Thyroid gland (tissue), 4 donors: ENCODE measurements at places on chromosomes 5 and 9. TPM values are rescaled to one million over a fixed set of nuclear protein-coding genes. Genes with fewer than 3 reads are reported as not detected.

The NRARP gene
- total RNA-seq: 10.2 TPM

The SLC9A3 gene
- total RNA-seq: 7.9 TPM

The XPA gene
- 34.6 TPM for total RNA-seq

The IFNA13 gene
- not detected for total RNA-seq

The PPP3R2 gene
- total RNA-seq: not detected

The KIF24 gene
- total RNA-seq: 1.7 TPM

The CLIC3 gene
- total RNA-seq: 296 TPM

DNA sequence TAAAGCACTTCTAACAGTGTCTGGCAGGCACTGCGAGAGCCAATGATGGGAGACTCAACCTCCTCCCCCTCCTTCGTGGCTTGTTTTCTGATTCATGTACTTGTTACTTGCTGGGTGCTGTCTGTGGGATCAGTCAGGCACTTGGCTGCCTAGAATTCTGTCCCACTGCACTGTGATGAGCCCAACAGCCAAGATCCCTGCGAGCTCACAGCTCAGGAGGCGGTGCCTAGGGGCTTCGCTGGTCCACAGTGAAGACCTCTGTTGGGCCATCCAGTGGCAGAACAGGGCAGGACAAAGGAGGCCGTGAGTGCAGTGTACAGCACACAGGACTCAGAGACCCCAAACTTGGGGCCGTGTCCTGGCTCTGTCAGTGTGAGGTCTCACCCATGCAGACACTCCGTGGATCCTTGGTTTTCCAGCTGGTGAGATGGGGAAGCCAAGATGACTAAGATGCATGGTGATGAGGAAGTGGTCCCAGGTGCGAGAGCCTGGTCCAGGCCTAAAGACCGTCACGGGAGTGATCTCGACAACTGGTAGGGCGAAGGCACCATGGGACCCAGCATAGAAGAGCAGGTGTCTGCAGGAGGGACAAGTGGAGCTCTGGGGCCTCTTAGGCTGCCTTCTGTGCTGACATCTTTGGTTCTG lies 19.5 kb downstream of the MYMK start:
- no peak overlapping the region for H3K4me3 ChIP-seq
- no peaks in the 10 kb centered on the region for H3K27me3 ChIP-seq
- no peak overlapping the region for H3K27ac ChIP-seq

DNA sequence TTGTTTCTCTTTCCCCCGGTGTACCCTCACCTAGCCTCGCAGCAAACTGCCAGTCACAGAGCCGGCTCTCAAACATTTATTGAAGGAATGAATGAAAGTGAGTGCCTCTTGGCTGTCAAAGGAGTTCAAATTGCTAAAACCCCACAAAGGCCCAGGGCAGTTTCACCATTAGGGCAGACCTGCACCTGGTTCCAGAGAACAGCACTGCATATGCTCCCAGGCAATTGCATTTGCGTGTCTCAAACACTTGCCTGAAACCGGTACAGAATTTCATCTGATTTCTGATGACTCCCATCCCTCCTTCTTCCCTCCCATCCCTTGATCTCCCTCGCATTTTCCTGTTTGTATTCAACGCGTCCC lies 165.6 kb upstream of the ZNF462 start:
- peaks cover 10% of the 10 kb centered on the region for H3K4me1 ChIP-seq
- H3K4me3 ChIP-seq: no peak overlapping the region
- peak overlapping the region; percentile 34 for H3K27ac ChIP-seq
- no peaks in the 10 kb centered on the region for H3K27me3 ChIP-seq

GRCh38 chr5:63263411-63263810 lies 684.8 kb downstream of the LRRC70 start:
- H3K36me3 ChIP-seq: no peaks in the 10 kb centered on the region
- H3K27me3 ChIP-seq: no peaks in the 10 kb centered on the region
- no peak overlapping the region for H3K27ac ChIP-seq
- no peak for DNase-seq
- H3K4me3 ChIP-seq: no peak overlapping the region

DNA sequence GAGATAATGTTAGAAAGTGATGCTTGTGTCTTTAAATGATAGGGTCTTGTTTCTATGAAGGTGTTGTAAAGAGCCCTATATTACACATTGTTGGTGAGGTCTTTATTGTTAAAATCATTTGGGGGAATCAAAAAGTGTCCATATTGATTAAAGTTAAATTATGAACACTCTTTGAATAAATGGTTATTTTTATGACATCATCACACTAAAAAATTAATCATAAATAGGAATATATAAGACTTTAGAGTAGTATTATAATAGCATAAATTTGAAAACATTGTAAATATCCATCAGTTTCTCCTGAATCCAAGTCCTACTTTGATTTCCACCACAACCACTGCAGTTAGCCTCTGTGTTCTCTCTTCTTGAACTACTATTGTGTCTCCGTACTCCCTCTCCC lies 136.3 kb downstream of the HTR1A start:
- H3K36me3 ChIP-seq: no peaks in the 10 kb centered on the region
- no peak overlapping the region for H3K27ac ChIP-seq
- no peak overlapping the region for H3K4me3 ChIP-seq
- no peak for DNase-seq

DNA sequence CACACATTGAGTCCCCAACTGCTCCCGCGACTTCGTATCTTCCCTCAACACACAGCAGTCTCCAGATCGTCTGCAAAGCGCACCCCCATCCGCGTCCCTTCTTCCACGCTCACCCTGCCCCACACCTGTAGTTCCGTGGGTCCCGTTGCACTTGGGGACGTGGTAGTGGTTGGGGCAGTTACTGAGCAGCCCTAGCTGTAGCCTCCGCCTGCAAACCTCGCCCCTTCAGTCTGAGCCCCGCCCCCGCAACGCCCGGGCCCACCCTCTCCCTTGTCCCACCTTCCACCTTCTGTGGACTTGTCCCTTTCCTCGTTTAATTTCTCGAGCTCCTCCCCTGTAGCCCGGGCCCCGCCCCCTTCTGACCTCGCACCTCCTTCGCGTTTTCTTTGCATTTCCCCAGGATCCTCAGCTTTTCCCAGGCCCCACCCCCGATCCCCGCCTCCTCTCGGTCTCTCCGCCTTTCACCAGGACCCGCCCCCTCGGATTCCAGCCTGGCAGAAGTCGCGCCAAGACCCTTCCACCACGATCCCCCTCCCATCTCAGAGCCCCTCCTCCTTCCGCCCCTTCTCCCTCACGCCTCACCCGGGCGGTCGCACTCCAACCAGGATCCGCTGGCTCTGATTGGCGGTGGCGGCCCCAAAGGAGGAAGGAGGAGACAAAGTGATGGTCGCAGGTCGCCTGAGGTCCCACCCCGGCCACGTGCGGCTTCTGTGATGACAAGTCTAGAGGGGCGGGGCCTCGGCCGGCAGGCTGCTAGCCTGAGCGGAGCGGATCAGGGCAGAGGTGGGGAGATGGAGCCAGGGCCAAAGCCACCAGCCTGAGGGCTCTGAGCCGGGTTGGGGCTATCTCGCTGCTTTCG lies at the start of gene ATOSB:
Gene ATOSB, minus strand, starts transcription at position 183 of the 859 bp plus-strand sequence. CDS start 7,588 bp downstream, outside the sequence.
- H3K27ac ChIP-seq: peak within 1 kb of the TSS; percentile 92
- no peaks in the 10 kb centered on the region for H3K36me3 ChIP-seq
- no peaks in the 10 kb centered on the region for H3K27me3 ChIP-seq
- H3K4me3 ChIP-seq: peak within 1 kb of the TSS; percentile 25
- peaks cover 43% of the 10 kb centered on the region for H3K4me1 ChIP-seq

GRCh38 chr9:32969270-32969669 lies 32.2 kb downstream of the APTX start:
- no peak overlapping the region for H3K4me3 ChIP-seq
- H3K27me3 ChIP-seq: no peaks in the 10 kb centered on the region
- no peak for DNase-seq
- H3K27ac ChIP-seq: no peak overlapping the region

GRCh38 chr5:32254881-32255539 lies 57.7 kb downstream of the MTMR12 start:
- H3K27ac ChIP-seq: peak overlapping the region; percentile 40
- H3K4me3 ChIP-seq: no peak overlapping the region

DNA sequence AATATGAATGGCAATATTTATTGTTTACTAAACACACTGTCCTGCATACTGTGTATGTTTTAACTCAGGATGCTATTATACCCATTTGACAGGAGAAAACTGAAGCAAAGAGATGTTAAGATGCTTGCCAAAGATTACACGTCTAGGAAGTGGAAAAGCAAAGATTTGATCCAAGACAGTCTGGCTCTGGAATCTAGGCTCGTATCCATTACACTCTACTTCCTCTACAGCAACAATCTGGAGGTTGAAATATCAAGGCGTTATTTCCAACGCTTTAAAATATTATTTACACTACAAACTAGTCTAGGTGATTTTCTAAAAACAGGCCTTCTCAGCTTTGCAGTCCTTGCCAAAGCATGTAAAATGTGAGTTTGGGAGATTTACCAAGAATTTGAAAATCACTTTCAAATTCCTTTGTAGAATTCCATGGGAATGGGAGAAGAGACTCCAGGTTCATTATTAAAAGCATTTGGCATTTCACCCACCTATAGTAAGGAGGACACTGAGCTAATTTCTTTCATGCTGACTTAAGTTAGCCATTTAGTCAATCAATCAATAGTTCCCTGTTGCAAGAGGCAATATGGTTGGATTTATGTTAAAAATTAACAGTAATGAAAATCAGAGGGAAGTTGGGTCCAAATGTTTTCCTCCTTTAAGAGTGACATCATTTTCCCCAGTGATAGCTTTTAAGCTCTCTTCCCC lies 356.3 kb upstream of the SMARCA2 start:
- H3K36me3 ChIP-seq: no peaks in the 10 kb centered on the region
- H3K4me3 ChIP-seq: no peak overlapping the region
- H3K4me1 ChIP-seq: no peaks in the 10 kb centered on the region
- no peak overlapping the region for H3K27ac ChIP-seq
- no peaks in the 10 kb centered on the region for H3K27me3 ChIP-seq

GRCh38 chr5:123028222-123028621 lies 8.3 kb downstream of the PPIC start:
- no peaks in the 10 kb centered on the region for H3K4me1 ChIP-seq
- peaks cover 36% of the 10 kb centered on the region for H3K36me3 ChIP-seq
- no peaks in the 10 kb centered on the region for H3K27me3 ChIP-seq
- DNase-seq: no peak
- no peak overlapping the region for H3K4me3 ChIP-seq

DNA sequence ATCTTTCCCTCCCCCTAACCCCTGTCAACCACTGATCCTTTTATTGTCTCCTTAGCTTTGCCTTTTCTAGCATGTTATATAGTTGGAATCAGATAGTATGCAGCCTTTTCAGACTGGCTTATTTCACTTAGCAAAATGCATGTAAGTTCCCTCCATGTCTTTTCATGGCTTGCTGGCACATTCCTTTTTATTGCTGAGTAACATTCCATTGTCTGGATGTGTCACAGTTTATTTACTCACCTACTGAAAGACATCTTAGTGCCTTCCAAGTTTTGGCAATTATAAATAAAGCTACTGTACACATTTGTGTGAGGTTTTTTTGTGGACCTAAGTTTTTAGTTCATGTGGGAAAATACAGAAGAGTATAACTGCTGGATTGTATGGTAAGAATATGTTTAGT lies 230.1 kb downstream of the PBX3 start:
- DNase-seq: no peak
- H3K36me3 ChIP-seq: no peaks in the 10 kb centered on the region
- H3K27ac ChIP-seq: no peak overlapping the region
- no peaks in the 10 kb centered on the region for H3K27me3 ChIP-seq
- no peak overlapping the region for H3K4me3 ChIP-seq

DNA sequence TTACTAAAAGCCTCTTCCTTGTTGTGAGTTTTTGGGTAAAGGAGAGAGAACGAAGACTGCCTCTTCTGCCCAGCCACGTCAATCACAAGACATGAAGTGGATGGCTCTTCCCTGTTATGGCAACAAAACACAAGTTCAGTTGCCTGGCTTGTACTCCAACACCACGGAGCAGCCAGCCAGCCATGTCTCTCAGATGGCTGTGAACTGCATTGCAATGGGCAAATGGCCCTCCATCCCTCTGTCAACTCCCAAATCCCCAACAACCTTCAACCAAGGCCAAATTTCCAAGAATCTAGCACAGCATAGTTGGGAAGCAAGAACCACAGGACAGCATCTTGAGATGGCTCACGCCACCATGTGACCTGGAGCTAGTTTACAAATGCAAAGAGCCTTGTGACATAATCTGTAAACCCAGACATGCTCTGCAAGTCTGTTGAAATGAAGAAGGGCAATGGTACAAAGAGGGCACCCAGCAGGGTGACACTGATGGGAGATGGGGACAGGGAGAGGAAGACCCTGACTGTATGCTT lies 53.9 kb downstream of the ZNF366 start:
- peak overlapping the region; percentile 86 for H3K27ac ChIP-seq
- no peaks in the 10 kb centered on the region for H3K36me3 ChIP-seq
- no peaks in the 10 kb centered on the region for H3K27me3 ChIP-seq
- H3K4me1 ChIP-seq: peaks cover 52% of the 10 kb centered on the region

- H3K27ac ChIP-seq: no peak overlapping the region
- H3K36me3 ChIP-seq: no peaks in the 10 kb centered on the region
- H3K27me3 ChIP-seq: no peaks in the 10 kb centered on the region
- DNase-seq: no peak
- no peak overlapping the region for H3K4me3 ChIP-seq
Measured at GRCh38 chr9:133161547-133161950, 2.2 kb downstream of the GBGT1 start.

DNA sequence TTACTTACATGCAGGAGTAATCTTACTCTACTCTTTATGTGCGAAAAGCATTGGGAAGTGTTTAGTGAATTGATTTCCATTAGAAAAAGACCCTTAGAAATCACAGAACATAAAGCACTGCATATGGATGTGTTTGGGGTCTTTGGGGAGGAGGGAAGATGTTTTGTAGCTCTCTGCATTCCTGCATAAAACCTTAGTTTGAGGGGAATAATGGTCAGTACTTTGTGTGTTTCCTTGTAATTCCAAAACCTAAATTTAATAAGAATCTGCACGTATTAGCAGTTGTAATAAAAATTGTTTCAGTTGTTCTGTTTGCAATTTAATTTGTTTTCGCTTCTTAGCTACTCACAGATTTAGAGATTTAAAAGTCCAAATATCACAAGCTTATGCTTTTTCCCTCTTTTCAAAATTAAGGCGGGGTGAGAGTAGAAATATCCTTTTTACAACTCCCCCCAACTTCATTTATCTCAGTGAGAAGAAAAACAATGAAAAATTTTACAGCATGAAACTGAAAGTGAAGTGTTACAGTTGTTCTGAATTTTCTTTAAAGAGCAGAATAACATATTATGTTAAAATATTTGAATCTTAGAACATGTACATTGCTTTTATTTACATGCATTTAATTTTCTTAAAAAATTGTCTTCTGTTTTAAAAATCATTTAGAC lies 143.8 kb downstream of the SMARCA2 start:
- H3K27ac ChIP-seq: peak overlapping the region; percentile 74
- no peaks in the 10 kb centered on the region for H3K36me3 ChIP-seq
- H3K4me1 ChIP-seq: peaks cover 18% of the 10 kb centered on the region
- no peak overlapping the region for H3K4me3 ChIP-seq
- H3K27me3 ChIP-seq: no peaks in the 10 kb centered on the region
- DNase-seq: no peak

DNA sequence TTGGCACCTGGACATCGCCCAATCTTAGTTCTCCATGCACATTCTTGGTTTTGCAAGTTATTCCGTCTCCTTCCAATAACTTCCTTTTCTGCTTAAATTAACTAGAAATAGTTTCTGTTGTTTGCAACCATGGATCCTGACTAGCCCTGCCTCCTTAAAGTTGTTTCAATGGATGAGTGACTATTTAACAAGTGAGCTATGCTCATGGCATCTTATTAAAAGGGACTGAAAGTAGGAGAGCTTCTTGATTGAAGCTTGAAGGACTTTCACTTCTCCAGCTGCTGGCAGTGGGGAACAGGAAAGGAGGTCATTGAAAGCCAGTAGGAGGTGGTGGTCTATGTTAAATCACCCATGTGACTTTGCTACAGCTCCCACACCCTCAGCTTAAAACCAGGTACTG lies 466.8 kb downstream of the ARHGEF28 start:
- DNase-seq: no peak
- H3K27me3 ChIP-seq: no peaks in the 10 kb centered on the region
- H3K4me3 ChIP-seq: no peak overlapping the region
- no peaks in the 10 kb centered on the region for H3K36me3 ChIP-seq
- no peaks in the 10 kb centered on the region for H3K4me1 ChIP-seq

GRCh38 chr5:178413988-178414387 lies 176.2 kb downstream of the COL23A1 start:
- no peak for DNase-seq
- no peaks in the 10 kb centered on the region for H3K36me3 ChIP-seq
